ENCODE measurements at places on chromosomes 12 and 14.

GRCh38 chr12:104493496-104493895 is 36.7 kb downstream of the CHST11 start:
- DNase-seq, result no peak

- DNase-seq, result no peak
These were observed 945 bp upstream of the HIP1R start for GRCh38 chr12:122834104-122834920.

DNA sequence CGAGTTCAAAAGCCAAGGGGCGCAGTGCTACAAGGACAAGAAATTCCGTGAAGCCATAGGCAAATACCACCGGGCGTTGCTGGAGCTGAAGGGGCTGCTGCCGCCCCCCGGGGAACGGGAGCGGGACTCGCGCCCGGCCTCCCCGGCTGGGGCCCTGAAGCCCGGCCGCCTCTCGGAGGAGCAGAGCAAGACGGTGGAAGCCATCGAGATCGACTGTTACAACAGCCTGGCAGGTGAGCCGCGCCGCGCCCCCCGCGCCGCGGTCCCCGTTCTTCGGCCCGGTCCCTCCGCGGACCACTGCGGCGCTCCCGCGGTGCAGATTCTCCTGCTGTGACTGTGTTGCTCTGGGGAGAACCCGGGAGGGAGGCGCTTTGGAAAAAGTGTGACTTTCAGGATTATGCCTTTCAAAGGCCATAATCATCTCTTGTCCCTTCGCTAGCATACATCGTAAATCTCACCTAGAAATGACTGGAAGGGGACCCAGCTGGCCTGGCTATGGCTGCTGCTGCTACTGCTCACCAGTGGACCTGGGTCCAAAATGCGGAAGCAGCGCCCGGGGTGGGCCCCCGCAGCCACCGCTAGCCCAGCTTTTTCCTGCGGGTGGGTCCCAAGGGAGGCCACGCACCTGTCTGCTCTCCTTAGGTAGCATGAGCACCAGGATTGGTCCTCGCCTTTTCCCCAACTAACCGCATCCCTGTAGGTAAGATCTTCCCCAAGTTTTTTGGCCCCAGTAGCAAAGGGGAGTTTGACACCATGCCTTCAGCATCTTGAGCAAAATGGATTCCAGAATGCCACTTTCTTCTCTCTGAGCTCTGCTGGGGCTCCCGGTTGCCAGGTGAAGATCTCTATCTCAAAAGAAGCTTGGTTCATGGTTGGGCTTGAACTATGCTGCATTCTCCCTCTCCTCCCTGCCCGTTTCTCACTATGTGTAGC is 853 bp downstream of the TTC9 start:
- DNase-seq, result no peak

- no peak for DNase-seq
These were observed 1318.9 kb downstream of the AACS start for GRCh38 chr12:126384026-126384564.

- DNase-seq, result no peak
These were observed 23.5 kb downstream of the FGF23 start for GRCh38 chr12:4356041-4356327.

GRCh38 chr14:27190296-27190695 is 592.5 kb upstream of the NOVA1 start:
- no peak for DNase-seq

GRCh38 chr14:20792556-20792955 is 10.1 kb downstream of the RNASE1 start:
- no peak for DNase-seq

DNA sequence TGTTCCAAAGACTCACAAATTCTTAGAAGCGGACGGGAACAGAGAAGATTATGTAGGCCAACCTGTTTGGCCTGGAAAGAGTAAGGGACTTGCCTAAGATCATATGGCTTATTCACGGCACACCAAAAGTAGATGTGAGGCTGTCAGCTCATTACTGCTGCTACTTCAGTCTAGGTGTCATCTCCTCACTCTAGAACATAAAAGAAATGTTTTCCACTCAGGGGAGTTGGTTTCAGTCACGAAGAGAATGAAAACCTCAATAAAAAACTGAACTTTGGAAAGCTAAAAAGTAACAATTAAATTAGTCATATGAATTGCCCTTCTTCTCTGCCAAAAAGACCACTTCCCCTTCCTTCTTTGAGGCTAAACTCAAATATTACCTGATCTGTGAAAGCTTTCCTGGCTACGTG is 658 bp upstream of the CEP128 start:
- no peak for DNase-seq

- no peak for DNase-seq
These were observed 19.8 kb downstream of the KRT80 start for GRCh38 chr12:52171950-52172512.

DNA sequence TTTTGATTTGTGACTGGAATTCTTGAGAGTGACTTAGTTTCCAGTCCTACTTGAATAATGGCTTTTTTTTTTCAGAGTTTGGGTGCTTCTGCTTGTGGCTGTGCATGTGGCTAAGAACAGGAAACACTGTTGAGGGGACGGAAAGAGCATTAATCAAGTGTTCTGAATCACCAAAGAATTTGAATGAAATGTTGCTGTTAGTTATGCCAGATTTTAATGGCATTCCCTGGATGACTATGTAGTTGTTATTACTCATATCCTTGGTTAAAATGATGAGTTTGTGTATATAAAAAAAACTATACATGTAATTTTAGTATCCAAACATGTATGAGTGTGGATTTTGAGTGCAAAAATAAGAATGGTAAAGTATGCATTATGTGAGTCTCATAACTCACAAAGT is 347.9 kb downstream of the BCAT1 start:
- no peak for DNase-seq

DNA sequence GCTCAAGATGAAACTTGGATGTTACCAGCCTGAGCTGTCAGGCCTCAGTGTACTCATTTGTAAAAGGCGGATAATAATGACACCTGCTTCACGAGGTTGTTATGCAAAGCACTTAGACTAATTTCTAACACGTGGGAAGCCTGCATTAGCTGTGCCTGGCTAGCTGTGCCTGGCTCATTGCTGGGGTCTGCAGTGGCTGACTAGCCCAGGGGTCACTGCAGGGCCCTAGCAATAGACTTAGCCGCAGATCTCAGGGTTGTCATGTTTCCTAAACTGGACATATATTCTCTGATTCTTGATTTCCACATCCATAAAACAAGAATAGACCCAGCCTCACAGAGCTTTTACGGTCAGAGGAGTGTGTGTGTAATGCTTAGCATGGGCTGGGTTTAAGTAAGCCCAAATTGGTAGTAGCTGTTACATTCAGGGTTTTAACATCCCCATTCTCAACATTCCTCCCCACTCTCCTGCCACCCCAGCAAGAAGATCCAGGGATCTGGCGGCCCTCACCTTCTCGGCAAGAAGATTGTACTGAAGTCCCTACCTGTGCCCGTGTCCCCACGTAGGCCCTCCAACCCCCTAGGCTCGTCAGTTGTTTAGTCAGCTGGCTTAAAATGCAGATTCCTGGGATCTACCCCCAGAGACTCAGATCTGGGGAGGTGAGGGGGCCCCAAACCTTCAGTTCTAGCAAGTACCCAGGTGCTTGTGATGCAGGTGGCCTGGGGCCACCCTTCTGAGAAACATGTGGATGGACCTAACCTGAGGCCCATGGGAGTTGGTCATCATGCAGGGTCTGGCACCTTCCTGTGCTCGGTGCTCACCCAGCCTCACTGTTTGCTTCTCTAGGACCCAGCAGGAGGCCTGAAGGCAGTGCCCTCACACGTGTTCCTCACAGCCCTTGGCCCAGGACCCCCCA is 8.6 kb downstream of the NR4A1 start:
- peak; percentile 80 for DNase-seq

GRCh38 chr12:24902511-24903328 is 46.2 kb downstream of the BCAT1 start:
- peak; percentile 33 for DNase-seq

DNA sequence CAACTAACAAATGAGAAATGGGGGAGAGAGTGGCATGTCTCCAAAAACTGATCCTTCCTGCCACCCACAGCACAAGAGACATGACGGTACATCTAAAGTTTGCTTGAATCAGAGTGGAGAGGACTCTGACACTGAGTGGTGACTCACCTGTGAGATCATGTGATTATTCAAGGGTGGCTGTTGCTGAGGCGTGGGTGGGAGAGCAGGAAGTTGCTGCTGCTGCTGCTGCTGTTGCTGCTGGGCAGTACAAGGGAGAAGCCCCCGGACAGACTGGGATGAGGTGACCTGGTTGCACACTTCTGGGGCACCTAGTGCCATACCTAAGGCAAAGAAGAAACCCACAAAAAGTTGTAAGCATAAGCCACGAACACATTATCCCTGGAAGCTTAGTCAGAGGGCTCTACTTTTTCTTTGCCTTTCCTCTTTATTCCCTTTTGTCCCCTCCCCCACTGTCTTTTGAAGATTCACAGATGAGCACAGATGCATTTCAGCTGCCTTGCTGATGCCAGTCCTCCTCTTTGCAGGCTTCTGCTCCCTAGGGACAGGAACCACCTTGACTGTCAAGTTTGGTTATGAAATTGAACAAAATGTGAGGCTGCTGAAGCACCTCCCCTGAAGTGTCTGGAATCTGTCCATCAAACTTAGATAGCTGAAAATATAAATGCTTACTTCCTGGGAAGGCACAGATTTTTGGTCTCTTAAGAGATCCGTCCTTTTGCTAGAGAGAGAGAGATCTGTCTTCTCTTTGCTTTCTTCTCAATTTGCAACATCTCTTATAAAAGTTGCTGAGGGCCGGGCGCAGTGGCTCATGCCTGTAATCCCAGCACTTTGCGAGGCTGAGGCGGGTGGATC is 29.4 kb upstream of the STAC3 start:
- peak; percentile 8 for DNase-seq

- DNase-seq, result peak; percentile 15
These were observed 3.4 kb upstream of the ARHGAP5 start for GRCh38 chr14:32073537-32074189.

All from nucleus accumbens (tissue), 56 donors.